Stimulated activated CD8-positive, alpha-beta memory T cell treated with anti-CD3 and anti-CD28 coated beads, Interleukin-12 subunit alpha, Interleukin-12 subunit beta, amount 100 ng/mL, for 1 hour (primary cell): ENCODE measurements at places on chromosomes 3 and 15.

DNA sequence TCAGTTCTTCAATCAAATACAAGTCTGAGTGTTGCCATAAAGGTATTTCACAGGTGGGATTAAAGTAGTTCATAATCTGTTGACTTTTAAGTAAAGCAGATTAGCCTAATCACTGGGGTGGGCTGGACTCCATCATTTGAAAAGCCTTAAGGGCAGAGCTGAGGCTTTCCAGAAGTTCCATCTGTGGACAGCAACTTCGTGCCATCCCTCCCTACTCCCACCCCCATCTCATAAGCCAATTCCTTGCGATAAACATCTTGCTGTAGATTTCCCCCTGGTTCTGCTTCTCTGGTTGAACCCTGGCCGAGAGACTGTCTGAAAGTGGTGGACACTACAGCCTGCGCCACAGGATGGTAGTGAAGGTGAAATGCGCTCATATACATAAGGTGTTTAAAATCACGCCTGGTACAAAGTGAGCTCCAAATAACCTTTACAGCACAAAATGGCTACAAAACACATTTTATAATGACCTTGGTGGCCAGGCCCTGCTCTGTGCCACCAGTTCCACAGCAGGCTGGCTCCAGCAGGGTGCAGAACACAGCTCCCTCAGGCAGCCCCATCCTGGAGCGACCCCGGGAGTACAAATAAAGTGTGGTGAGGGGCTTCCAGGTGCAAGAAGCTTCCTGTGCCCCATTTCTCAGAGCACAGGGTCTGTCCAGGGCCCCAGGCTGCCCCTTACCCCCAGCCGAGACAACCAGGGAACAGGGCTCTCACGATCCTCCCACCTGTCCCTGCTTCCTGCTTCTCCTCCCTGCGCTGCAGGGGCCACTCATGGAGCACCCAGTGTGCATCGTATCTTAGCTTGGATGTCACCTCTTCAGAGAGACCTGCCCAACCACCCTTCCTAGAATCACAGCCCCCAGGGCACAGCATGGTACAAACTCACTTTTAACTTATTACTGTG is 25.8 kb upstream of the GATA2 start:
- DNase-seq: no peak

GRCh38 chr3:35864871-35865270 is 225.5 kb downstream of the ARPP21 start:
- DNase-seq: no peak

- DNase-seq: no peak
Measured at GRCh38 chr3:138082085-138082991, 33.1 kb downstream of the DZIP1L start.

- DNase-seq: no peak
Measured at GRCh38 chr3:130963444-130963843, 63.2 kb downstream of the ASTE1 start.

- no peak for DNase-seq
Measured at GRCh38 chr15:58484791-58485600, 53.2 kb downstream of the LIPC start.

DNA sequence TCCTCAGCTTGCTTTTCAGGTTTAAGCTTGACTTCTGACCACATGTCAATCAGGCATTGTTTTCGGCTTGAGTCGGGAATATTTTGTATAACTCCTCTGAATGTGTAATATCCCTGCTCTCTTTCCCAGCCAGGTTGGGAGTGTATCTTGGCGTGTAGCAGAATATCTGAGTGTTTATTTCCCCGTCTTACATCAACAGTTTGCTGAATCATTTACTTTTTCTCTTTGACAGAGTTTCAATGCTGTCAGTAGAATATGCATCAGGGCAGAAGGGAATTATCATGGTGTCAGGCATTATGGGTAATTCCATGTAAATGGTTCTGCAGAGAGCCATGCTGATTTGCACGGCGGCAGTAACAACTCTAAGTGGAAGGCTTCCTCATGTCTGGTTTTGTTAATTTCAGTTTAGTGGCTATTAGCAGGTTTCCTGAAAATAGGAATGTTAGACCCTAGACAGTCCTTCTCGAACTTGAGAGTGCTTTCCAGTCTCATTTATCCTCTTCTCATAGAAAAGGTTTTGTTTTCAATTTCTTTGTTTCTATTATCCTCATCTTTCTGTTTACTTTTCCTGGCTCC is 566.3 kb downstream of the AGBL1 start:
- no peak for DNase-seq

- no peak for DNase-seq
Measured at GRCh38 chr3:108391917-108392593, 95.7 kb downstream of the HHLA2 start.

DNA sequence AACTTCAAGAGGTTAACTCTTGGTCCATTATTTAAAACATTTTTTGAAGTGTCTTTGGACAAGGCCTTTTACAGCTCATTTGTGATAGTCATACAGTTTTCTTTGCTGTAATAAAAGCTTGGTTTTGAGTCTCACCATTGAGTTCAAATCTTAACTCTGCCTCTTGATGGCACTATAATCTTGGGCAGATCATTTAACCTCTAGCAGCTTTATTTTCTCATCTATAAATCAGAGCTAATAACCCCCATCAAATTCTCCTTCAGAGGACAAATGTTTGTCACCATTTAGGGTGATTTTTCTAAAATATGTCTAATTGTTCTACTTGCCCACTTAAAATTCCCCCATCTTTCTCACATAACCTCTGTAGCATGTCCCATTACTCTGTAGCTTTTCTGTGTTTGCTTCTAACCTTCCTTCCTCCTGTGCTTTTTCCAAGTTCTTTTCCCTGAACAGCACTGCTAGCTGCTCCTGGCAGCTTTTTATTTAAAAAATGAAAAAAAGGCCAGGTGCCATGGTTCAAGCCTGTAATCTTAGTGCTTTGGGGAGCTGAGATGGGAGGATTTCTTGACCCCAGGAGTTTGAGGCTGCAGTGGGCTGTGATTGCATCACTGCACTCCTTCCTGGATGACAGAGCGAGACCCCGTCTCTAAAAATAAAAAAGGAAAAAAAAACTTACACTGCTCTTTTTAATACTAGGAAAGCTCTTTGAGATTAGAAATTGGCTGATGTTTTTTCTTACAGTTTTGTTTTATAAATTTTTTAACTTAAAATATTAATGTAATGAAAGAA is 28.5 kb downstream of the UBE2E1 start:
- DNase-seq: no peak

DNA sequence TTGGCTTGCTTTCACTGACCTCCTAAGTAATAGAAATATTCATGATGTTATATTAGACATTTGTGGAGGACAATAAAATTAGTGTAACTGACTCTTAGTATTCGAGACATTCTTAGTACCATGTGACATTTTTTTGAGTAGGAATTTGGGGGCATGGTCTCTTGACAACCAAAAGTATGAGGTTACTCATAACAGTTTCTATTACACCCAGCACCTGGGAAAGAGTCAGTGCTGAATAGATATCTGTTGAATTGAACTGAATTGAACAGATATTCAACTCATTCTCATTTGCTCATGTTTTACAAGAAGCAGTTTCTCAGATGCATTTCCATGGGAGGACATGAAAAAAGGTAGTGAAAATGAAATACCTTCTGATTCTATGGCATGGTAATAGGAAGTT is 84.4 kb downstream of the CMSS1 start:
- no peak for DNase-seq

DNA sequence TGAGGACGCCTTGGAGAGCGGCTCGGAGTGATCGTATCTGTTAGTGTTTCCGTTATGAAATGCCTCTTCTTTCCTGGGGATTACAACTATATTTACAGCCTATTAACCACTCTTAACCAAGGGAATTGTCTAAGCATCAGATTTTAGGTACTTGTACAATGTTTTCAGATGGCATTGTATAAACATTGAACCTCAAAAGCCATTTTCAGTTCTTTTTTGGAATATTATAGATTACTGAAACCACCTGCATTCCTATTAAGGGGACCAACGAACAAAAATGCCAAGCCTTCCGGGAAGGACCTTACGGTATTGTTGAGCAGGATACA is 1.1 kb downstream of the NEO1 start:
- DNase-seq: no peak

- DNase-seq: peak; percentile 41
Measured at GRCh38 chr3:135965506-135966270, at the start of gene PPP2R3A. Gene PPP2R3A, plus strand, starts transcription at chr3:135965728. Its CDS starts 35,771 bp downstream, at chr3:136001499.

- DNase-seq: no peak
Measured at GRCh38 chr15:93144463-93145236, 55.6 kb upstream of the RGMA start.

DNA sequence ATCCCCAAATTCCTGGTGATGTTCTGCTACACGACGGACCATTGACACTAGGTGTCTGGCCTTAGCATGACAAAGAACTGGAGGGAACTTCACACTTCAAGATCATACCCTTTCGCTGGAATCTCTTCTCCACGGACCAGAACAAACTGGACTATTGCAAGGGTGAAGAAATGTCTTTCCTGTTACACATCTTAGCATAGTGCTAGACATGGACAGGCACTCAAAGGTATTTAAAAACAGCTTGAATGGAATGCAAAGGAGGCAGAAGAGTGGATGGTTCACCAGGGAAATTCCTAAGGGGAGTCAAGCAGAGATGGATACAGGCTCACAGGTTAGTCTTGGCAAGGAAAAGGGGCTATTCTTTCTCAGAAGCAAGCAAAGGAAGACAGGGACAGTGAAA is 33.5 kb upstream of the PDZRN3 start:
- no peak for DNase-seq

GRCh38 chr3:65678516-65678915 is 360.2 kb downstream of the MAGI1 start:
- no peak for DNase-seq

DNA sequence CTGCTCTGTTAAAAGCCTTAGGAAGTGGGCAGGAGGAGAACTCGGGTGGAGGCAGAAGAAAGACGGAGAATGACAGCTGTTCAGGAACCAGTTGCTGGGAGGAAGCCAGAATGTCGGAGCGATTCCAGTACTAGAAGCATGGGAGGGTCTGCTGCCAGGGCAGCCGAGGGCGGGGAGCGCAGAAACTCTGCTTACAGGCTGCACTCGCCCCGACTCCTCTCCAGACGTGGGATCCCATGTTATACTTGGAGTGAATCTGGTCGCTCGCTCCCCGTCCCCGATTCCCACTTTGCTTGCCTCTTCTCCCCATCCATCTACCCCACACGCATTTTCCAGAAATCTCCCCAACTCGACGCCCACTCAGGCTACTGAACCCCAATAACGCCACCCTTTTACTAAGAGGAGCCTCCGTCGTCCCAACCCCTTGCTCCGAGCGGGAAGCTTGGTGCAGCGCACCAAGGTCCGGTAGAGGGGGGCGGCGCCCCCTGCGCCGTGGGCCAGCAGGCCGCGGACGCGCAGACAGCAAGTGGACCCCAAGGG is 665 bp downstream of the GATM start:
- no peak for DNase-seq

DNA sequence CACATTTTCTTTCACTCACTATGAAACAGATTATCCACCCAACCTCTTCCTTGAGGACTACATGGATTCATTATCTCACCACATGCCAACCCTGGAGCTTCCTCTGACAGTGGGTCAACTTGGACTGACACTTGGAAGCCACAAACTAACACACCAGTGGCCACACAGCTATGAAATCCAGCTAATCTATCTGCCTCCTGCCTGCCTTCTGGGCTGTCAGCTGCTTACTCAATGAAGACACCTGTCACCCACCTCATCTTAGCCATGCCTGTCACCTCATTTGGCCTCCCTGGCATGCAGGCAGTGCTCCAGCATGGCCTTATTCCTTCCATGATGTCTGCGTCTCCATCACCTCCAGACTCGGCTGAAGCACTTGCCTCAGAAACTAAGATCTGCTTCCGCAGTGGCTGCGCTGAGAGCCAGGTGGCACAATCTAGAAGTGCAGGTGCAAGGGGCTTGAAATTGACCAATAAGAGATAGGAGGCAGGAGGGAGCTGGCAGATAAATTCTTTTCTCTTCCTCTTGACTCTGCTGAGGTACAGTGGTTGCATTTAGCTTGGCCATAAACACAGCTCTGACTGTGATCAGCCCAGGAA is 105.2 kb upstream of the RNF7 start:
- DNase-seq: no peak

GRCh38 chr3:135148398-135149020 is 353.4 kb downstream of the EPHB1 start:
- DNase-seq: no peak

GRCh38 chr3:141401573-141402475 is 33.5 kb downstream of the ZBTB38 start:
- DNase-seq: peak; percentile 16

GRCh38 chr3:67526246-67526645 is 128.2 kb downstream of the SUCLG2 start:
- DNase-seq: no peak

DNA sequence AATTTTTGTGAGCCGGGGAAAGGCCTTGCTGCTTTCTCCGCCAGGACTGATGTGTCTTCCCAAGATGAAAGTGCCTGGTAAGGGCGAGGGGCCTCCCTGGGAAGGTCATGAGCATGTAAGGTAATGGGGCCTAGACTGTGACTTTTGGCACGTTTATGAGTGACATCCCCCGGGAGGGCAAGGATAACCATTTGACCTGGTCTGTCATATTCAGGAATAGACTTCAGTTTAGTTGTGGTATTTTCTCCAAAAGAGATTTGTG is 631 bp upstream of the CNBP start:
- no peak for DNase-seq

GRCh38 chr3:136751316-136752171 is 634 bp downstream of the STAG1 start:
- DNase-seq: peak; percentile 31

- no peak for DNase-seq
Measured at GRCh38 chr3:65671004-65671403, 367.7 kb downstream of the MAGI1 start.

DNA sequence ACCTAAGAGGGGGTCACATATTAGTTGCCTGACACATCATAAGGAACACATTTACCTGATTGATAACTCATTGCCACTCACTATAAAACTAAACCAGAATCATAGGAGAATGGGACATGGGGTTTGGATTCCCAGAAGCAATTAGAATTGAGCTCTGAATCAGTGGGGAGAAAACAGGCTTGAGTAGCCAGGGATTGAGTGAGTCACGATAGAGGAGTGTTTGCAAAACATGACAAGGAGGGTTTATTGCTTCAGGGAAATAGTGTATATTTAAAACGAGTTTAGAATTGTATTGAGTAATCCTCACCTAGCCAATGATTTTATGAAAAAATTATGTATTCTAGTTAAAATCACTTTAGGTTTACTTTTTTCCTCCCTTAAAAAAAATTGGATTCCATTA is 101.1 kb upstream of the THRB start:
- DNase-seq: no peak

GRCh38 chr3:37086918-37087317 is 87.5 kb downstream of the LRRFIP2 start:
- DNase-seq: no peak

DNA sequence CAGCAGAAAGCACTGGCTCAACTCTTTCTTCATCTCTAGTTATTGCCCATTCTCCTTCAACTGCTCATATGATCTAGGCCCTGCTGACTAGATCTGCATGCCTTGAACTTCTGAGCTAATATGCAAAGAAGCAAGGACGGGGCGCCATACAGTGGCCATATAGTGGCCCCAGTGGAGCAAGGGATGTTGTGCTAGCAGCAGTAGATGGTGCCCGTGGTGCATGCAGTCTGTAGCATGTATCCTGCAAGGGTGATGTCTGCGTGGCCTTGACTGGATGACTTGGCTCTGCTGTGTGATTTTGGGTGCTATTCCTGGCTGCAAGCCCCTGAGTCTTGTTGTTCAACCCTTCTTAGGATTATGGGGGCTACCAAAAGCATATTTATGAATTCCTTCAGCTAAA is 12.2 kb upstream of the NMD3 start:
- no peak for DNase-seq

GRCh38 chr3:10837849-10838248 is 21.8 kb downstream of the SLC6A11 start:
- DNase-seq: no peak

- DNase-seq: no peak
Measured at GRCh38 chr15:38972831-38973230, 408.2 kb upstream of the RASGRP1 start.
